ENCODE measurements at places on chromosomes 2 and 18.

- DNase-seq: no peak
Measured at GRCh38 chr2:59168766-59169165, 927.6 kb upstream of the FANCL start.

GRCh38 chr18:5410582-5410981, 115.1 kb upstream of the ZBTB14 start:
- no peak for DNase-seq

DNA sequence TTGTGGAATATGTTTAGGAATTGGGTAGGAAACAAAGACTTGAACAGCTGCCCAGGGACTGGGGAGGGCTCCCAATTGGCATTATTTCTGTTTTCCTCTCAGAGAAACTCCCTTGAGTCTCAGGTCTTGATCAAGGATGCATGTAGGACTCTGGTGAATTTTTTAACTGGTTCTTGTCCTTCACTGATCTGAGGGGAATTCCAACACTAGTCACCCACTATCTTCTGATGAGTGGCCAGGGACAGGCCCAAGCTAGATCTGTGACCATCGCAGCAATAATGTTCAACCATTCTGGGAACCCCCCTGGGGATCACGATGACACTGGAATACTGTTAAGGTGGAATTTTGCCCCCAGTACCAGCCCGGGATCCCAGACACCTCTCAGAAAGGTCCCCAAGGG, 132.0 kb downstream of the SH3BP4 start:
- no peak for DNase-seq

DNA sequence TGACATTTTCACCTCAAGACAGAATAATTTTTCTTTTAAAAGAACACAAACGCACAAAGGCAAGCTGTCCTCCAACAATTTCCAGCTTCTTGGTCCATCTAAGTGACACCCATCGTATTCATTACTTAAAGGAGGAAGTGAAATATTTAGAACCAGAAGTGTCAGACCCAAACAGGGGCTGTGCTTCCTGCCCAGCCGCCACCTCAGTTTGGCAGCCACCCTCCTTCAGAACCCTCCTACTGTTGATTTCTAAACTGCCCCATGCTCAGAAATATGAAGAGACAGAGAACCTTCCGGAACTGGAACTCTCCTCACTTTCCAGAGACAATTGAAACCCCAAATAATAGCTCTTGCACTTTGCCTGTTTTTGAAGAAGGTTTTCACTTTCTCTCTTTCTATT, 734.8 kb upstream of the SALL3 start:
- no peak for DNase-seq

DNA sequence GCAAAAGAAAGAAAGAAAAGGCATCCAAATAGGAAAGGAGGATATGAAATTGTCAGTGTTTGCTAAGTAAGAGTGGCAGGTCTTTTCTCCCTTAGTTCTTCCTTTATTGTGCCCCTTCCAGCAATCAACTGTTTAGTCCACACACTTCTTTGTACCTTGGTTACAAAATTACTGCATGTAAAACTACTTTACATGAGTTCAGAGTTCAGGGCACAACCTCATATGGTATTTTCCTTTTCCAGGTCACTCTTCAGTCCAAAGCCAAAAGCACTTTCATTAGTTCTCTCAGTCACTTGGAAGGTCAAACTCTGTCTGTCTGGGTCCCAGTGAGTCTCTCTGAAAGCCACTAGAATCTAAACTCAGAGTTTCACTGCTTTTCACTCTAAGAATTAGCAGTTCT, 122.5 kb upstream of the SRD5A2 start:
- no peak for DNase-seq

GRCh38 chr2:220277445-220277975, 650.1 kb downstream of the SLC4A3 start:
- DNase-seq: no peak

GRCh38 chr2:48707466-48707865, 48.1 kb downstream of the LHCGR start:
- no peak for DNase-seq

DNA sequence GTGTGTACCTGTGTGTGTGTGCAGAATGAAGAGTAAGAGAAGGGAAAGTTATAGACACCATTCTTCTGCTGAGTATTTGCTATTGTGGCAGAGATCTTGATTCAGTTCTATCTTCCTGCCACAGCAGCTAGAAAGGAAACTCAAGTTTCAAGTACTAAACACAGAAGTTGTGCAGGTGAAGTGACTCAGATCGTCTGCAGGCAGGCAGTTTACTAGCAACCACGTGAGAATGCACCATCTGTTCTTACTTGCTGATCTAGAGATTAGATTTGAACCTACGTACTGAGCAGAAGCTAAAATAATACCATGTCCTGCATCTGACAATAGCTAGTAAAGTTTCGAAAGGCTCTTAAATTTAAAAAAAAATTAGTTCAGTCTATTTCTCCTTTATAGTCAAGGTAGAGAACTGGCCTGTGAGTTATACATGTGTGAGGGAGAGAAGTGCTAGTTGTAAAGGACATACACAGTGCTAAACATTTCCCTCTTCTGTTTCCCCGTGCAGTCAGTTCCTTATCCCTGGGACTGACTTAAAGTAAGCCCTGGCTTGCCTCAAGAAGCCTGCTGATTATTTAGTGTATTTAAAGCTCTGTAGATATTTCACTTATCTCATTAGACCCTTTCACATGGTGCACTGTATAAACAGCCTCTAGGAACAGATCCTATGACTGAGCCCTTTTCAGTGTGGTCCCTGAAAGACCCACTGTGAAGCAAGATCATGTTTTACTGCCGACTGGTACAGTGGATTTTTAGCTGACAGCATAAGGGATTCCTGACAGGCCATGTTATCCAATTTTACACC, 45.0 kb downstream of the SLC38A11 start:
- DNase-seq: peak; percentile 83

- peak; percentile 16 for DNase-seq
Measured at GRCh38 chr18:31102025-31102684, at the start of gene DSC2. Gene DSC2 (minus strand): TSS chr18:31102421. CDS start chr18:31101971, 450 bp downstream.

DNA sequence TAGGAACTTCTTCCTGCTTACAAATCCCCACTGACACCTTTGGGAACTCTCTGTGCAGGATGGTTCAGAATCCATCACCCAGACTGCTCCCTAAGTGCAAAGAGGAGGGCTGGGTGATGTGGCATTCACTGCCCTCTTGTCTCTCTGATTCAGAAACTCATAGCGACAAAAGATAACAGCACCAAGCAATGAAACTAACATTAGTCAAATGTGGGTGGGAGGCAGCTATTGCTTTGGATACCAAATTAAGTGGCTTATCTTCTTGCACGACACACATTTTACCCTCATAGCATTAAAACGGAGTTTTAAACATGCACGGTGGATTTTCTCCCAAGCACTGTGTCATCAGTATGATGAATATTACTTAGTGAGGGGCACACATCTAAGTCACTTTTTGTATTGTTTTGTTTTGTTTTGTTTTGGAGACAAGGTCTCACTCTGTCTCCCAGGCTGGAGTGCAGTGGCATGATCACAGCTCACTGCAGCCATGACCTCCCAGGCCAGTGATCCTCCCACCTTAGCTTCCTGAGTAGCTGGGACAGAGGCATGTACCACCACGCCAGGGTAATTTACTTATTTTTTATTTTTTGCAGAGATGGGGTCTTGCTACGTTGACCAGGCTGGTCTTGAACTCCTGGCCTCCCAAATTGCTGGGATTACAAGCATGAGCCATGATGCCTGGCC, 40.9 kb upstream of the NEB start:
- DNase-seq: no peak

Data from Kasumi-1 (cell line).